ENCODE measurements at places on chromosomes 1 and 21.

DNA sequence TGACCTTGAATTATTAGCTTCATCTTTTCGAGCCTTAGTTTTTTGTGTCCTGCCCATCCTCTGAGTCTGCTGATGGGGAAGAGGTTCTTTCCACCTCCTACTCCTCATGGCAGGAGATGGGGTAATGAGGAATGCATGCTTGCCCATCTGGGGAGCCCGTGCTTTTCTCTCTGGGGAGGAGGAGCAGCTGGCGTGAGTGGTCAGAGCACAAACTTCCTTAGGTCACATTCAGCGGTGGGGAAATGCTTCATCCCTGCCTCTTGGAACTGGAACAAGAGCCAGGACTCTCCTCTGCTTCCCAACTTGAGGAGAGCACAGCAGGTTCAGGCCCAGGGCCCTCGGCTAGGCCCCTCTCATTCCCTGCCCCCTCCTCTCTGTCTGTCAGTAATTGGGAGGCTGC, 155.0 kb downstream of the PCNX2 start:
- no peak for DNase-seq

DNA sequence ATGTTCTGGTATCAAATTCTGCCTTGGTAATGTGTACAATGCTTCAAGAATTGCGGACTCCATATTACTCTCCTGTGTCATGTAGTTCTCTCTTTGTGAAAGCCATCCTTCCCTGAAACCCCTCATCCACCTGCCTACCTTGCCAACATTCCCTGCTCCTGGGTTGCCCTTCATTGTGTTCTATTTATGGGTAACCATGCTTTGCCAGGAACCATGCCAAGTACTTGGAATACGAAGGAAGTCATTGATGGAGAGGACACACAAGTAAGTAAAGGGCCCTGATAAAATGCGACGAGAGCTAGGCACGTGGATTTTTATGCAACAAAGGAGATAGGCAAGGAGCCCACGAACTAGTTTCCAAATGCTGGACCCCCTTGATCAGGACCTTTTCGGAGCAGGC, 300.8 kb downstream of the DISC1 start:
- DNase-seq, result no peak

- no peak for DNase-seq
Observed at GRCh38 chr1:200912737-200913407, 18.2 kb downstream of the INAVA start.

- no peak for DNase-seq
Observed at GRCh38 chr1:43636006-43636641, 13.8 kb upstream of the KDM4A start.

- no peak for DNase-seq
Observed at GRCh38 chr1:234533975-234534876, 55.2 kb upstream of the TARBP1 start.
